ENCODE measurements at places on chromosomes 6 and 20. TPM values are rescaled to one million over a fixed set of nuclear protein-coding genes. Genes with fewer than 3 reads are reported as not detected.

- no peaks in the 10 kb centered on the region for H3K27me3 ChIP-seq
- no peak overlapping the region for H3K27ac ChIP-seq
- H3K36me3 ChIP-seq, result no peaks in the 10 kb centered on the region
- H3K4me1 ChIP-seq, result peaks cover 18% of the 10 kb centered on the region
- H3K4me3 ChIP-seq, result no peak overlapping the region
Observed at GRCh38 chr6:15257357-15258132, 11.7 kb downstream of the JARID2 start.

GRCh38 chr20:63121749-63122405 lies 94.1 kb downstream of the YTHDF1 start:
- H3K27me3 ChIP-seq, result no peaks in the 10 kb centered on the region
- no peak overlapping the region for H3K27ac ChIP-seq
- no peaks in the 10 kb centered on the region for H3K4me1 ChIP-seq
- H3K36me3 ChIP-seq, result no peaks in the 10 kb centered on the region
- DNase-seq, result no peak

DNA sequence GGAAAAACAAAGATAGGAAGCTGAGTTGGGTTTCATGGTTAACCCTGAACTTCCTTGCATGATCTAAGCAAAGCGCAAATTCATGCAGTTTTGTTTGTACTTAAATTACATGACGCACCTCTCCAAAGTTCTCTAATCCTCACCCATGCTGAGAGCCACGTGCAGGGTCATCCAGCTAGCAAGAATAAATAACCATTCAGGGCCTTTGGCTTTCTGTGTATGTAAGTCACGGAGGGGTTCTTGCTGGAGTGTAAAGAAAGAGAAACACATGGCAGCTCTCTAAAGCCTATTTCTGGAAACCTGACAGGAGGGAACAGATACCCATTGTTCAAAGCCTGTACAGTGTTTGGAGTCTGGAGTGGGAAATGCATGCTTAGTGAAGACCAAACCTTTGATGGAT lies 171.7 kb upstream of the CCN2 start:
- H3K27me3 ChIP-seq, result no peaks in the 10 kb centered on the region
- H3K4me1 ChIP-seq, result no peaks in the 10 kb centered on the region
- H3K4me3 ChIP-seq, result no peak overlapping the region

Gene FOXF2
- polyA plus RNA-seq, result not detected

DNA sequence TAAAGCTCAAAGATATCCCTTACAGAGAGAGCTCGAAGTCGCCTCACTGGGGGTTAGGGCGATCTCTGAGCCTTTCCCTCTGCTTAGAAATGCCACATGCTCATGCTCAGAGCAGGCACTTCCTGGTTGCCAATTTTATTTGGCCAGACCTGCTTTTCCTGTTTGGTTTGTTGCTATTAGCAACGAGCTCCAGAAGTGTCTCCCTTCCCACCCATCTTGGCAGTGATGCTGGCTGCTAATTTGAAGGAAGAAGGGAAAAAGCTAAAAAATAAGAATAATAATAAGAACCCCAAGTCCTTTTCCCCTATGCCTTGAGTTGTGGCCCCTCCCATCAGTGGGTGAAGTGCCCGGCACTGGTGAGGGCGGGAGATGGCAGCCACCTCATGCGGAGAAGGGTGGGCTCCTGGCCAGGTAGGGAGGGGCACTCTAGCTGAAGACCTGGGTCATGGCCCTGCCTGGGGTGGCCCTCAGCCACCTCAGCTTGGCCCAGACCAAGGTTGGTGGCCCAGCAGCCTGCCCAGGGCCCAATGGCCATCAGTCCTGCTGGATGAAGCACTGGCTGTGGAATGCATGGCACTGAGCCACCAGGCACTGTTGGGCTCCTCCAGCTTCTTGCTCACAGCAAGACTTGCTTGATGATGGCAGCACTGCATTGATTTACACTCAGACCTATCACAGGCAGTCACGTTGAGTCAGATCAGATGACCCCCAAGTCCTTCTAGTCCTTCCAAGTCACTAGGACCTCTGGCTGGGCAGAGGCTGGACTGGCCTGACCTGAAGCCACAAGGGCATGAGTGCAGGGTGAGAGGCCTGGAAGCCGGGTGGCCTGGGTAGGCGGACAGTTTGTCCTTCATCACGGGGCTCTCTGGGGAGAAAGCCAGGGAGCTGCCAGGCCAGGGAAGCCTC lies 79.0 kb downstream of the SYNJ2 start:
- no peak for DNase-seq
- H3K36me3 ChIP-seq, result no peaks in the 10 kb centered on the region
- H3K27me3 ChIP-seq, result no peaks in the 10 kb centered on the region
- no peak overlapping the region for H3K4me3 ChIP-seq

DNA sequence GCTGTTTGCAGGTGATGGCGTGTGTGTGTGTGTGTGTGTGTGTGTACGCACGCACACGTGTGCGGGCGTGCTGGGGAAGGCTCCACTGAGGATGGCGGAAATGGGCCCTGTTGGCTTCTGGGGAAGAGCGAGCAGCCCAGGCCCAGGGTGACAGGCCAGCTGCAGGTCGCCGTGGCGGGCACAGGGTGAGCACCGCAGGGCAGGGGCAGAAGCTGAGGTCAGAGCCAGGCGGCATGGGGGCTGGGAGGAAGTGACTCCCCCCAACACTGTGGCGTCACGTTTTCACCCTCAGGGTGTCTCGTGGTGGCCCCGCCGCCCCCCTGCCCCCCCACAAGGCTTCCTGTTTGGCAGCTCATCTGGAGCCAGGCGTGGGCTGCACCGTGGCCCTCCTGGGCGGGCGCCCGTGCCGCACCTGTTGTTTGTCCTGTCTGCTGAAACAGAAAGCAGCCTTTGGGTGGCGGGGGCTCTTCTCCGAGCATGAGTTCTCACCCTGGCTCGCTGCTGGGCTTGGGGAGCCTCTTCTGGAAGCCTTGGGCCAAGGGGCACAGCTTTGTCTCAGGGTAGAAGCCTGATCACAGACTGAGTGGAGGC lies 7.1 kb downstream of the RBM38 start:
- no peak overlapping the region for H3K27ac ChIP-seq
- no peak overlapping the region for H3K4me3 ChIP-seq
- peaks cover 2% of the 10 kb centered on the region for H3K4me1 ChIP-seq
- DNase-seq, result no peak
- no peaks in the 10 kb centered on the region for H3K27me3 ChIP-seq
- H3K36me3 ChIP-seq, result peaks cover 8% of the 10 kb centered on the region

DNA sequence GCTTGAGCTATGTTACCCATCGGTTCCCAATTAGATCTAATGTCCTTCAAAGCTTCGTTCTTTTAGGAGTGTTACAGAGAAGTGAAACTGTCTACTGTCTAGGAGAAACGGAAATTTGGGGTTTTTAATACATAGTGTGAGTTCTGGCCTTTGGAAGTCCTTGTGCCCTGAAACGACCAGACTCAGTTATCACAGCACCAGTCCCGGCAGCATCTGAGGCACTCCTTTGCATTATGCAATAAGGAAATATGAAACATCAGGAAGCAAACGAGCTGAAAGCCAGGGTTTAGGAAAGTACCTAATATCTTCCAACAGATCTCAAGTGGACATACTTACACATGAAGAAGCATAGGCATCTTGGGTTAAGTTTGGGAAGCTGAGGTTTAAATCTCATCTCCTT lies 61.8 kb upstream of the ADGRF1 start:
- H3K4me3 ChIP-seq, result no peak overlapping the region
- H3K4me1 ChIP-seq, result no peaks in the 10 kb centered on the region
- no peak overlapping the region for H3K27ac ChIP-seq
- H3K36me3 ChIP-seq, result no peaks in the 10 kb centered on the region
- H3K27me3 ChIP-seq, result no peaks in the 10 kb centered on the region

- peaks cover 27% of the 10 kb centered on the region for H3K4me1 ChIP-seq
- peak overlapping the region; percentile 61 for H3K4me3 ChIP-seq
- no peaks in the 10 kb centered on the region for H3K36me3 ChIP-seq
- peak; percentile 44 for DNase-seq
- no peaks in the 10 kb centered on the region for H3K27me3 ChIP-seq
Observed at GRCh38 chr6:128519931-128520435, 416 bp downstream of the PTPRK start.

Gene CALHM4
- polyA plus RNA-seq, result not detected

- no peak for DNase-seq
- H3K27me3 ChIP-seq, result no peaks in the 10 kb centered on the region
Observed at GRCh38 chr6:142285235-142286087, 16.3 kb upstream of the ADGRG6 start.

DNA sequence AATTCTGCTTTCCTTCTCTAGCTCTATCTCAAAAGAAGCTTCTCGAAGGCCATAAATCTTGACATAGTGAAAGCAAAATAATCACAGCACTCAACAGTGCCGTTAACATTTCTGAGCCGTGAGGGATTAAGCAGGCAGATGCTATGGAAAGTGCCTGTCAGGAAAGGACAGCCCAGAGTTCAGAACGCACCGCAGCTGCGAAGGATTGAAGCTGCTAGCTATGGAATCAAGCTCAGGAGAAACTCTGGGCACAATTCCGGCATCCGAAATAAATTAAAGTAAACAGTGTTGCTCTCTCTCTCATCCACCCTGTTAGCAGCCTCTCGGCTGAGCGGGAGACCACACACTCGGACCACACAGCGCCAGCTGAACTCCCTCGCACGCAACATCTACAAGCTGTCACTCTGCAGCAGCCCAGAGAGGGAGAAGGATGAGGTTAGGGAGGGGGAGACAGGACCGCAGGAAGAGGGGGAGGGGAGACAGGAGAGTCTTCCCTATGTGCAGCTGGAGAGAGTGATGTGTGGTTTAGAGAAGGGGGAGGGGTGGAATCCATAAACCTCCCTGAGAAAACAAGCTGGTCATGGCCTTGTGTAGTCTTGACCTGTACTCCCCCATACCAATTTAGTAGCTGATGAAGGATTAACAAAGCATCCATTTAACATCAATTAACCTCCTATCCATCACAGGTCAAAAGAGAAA lies 9.0 kb downstream of the EXOC2 start:
- no peak overlapping the region for H3K27ac ChIP-seq
- no peak overlapping the region for H3K4me3 ChIP-seq
- no peak for DNase-seq

Gene CRISP1
- not detected for polyA plus RNA-seq

GRCh38 chr20:41361757-41362747 lies 4.6 kb downstream of the EMILIN3 start:
- peaks cover 3% of the 10 kb centered on the region for H3K36me3 ChIP-seq
- peaks cover 21% of the 10 kb centered on the region for H3K4me1 ChIP-seq
- H3K4me3 ChIP-seq, result no peak overlapping the region
- no peak for DNase-seq

DNA sequence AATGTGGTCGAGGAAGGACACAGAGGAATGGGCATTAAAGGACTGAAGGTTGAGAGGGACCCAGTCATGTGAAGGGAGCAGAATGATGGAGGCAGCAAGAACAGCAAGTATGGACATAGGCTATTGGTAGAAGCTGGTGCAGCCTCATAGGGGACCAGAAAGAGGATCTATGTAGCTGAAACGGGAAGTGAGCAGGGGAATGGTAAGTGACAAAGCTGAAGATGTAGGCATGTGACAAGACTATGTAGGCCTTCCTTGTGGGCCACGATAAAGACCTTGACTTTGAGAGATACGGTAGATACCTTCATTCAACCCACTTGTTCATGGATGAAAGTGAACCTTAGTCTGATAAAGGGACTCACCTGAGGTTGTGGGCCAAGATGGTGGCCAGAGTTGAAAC lies 3.5 kb downstream of the CTNNBL1 start:
- no peak for DNase-seq
- peaks cover 37% of the 10 kb centered on the region for H3K4me1 ChIP-seq
- no peak overlapping the region for H3K27ac ChIP-seq
- no peak overlapping the region for H3K4me3 ChIP-seq

DNA sequence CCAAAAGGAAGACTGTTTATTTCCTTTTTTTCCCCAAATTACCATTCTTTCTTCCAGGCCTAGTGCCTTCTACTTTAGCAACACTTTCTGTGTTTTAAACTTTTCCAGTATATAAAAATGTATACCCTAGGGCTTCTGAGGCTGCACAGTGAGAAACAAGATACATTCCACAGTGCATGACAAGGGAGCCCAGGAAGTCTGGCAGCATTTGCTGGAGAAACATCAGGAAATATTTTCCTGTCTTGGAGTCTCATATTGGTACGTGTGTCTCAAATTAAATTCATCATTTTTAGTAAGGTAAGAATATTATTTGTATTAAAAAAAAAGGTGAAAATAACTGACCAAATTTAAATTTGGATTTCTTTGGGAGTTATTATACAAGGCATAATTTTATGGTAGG lies 662.6 kb downstream of the RFPL4B start:
- H3K27me3 ChIP-seq, result no peaks in the 10 kb centered on the region
- no peaks in the 10 kb centered on the region for H3K4me1 ChIP-seq
- DNase-seq, result no peak
- H3K36me3 ChIP-seq, result no peaks in the 10 kb centered on the region

DNA sequence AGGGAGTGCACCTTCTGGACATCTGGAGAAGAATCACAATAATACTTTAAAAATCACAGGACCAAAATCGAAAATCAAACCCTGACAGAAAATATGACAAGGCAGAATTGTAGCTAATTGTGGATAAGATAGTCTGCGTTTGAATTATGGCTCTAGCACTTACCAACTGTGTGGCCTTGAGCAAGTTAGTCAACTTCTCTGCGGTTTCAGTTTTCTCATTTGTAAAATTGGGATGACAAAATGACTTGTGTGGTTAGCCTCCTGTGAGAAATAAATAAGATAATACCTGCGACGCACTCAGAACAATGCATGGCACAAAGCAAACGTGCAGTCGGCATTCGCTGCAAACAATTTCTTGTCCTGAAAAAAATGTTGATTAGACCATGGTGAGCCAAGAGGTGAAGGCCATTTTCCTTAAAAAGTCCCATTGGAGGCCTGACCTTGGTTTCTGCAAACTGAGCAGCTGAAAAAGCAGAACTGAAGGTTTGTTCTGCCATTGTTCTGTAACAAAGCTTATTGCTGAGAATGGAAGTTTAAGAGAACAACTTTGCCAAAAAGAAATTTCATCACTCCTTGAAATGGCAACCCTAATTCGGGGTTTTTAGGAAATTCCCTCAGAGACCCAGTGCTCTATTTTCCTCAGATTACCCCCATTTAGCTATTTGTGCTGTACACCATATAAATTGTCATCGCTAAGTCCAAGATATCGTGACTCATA lies 266.3 kb downstream of the ERMARD start:
- no peak for DNase-seq
- no peak overlapping the region for H3K27ac ChIP-seq
- no peaks in the 10 kb centered on the region for H3K4me1 ChIP-seq
- no peaks in the 10 kb centered on the region for H3K27me3 ChIP-seq
- H3K4me3 ChIP-seq, result no peak overlapping the region
